ENCODE measurements at places on chromosomes 1 and 21. TPM values are rescaled to one million over a fixed set of nuclear protein-coding genes. Genes with fewer than 3 reads are reported as not detected.

FCRL4 gene
- total RNA-seq = 0.04 TPM

SPRR5 gene
- 3.5 TPM for total RNA-seq

C1orf141 gene
- not detected for total RNA-seq

CDC14A gene
- 2.7 TPM for total RNA-seq

GJA5 gene
- total RNA-seq = 0.84 TPM

MCL1 gene
- 169 TPM for total RNA-seq

RNF2 gene
- 12.6 TPM for total RNA-seq

GREM2 gene
- total RNA-seq = 0.52 TPM

EPHB2 gene
- total RNA-seq = 2.2 TPM

MROH9 gene
- total RNA-seq = not detected

DMBX1 gene
- total RNA-seq = not detected

FBXO2 gene
- 5.9 TPM for total RNA-seq

PER3 gene
- 12.5 TPM for total RNA-seq

PCNX2 gene
- 11.5 TPM for total RNA-seq

NDUFS2 gene
- total RNA-seq = 56.4 TPM

ANGPTL3 gene
- total RNA-seq = not detected

KRTAP21-2 gene
- total RNA-seq = not detected

GBP6 gene
- total RNA-seq = 430 TPM

MCOLN3 gene
- 0.36 TPM for total RNA-seq

NTNG1 gene
- 0.48 TPM for total RNA-seq

RNU1-4 gene
- 6,387 TPM for total RNA-seq

PCP4 gene
- total RNA-seq = 1.3 TPM

SAMD11 gene
- 0.52 TPM for total RNA-seq

CLCA1 gene
- 0.08 TPM for total RNA-seq

DIRAS3 gene
- 2.2 TPM for total RNA-seq

TDRD5 gene
- not detected for total RNA-seq

PROK1 gene
- 0.20 TPM for total RNA-seq

CELA3A gene
- not detected for total RNA-seq

BCAN gene
- total RNA-seq = not detected

CD1E gene
- total RNA-seq = not detected
